Esophagus squamous epithelium (tissue), 5 donors: ENCODE measurements at places on chromosomes 11 and 22.

GRCh38 chr11:100555931-100556330 is 131.2 kb upstream of the ARHGAP42 start:
- DNase-seq: no peak

DNA sequence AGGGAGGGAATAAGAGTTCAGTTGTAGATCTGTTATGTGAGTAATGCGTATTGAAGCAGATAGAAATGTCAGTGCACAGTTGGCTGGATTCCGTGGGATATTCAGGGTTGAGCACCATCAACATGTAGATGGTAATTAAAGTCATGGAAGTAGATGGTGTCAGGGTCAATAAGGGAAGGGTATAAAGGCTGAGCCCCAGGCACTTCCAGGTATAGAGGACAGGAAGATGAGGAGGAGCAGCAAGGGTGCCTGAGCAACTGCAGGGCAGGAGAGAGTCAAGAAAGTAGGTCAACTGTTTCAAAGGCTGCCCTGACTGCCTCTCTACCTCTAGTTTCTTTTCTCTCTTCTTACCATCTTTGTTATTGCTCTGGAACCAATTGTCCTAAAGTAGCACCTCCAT is 85.9 kb downstream of the MICAL2 start:
- no peak for DNase-seq

DNA sequence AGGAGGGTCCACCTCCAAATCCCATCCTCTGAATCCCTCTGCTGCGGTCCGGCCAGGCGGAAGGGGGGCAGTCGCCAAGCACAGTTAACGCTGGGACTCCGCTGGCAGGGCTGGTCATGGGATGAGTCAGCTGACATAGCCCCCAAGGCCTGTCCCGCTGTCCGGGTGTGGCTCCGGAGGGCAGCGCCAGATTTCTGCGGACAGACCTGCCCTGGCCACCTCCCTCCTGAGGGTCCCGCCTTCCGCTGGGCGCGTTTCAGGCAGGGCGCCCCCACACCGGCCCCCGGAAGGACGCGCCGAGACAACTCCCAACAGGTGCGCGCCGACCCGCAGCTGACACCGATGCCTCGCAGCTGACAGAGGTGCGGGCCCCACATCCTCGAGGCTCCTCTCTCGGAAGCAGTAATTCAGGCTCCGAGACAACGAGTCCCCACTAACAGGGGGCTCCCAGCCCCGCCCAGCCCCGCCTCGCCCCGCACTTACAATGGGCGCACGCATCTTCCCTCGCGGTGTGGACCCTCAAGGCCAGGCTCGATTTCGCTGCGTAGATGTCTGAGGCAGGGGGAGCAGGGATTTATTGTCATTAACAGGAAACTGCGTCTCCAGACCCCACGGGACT is 607 bp downstream of the PLAAT3 start:
- no peak for DNase-seq

- no peak for DNase-seq
Observed at GRCh38 chr11:44379141-44380008, 69.4 kb upstream of the ALX4 start.

- DNase-seq: no peak
Observed at GRCh38 chr11:106021181-106021966, 666 bp downstream of the MSANTD4 start.

- no peak for DNase-seq
Observed at GRCh38 chr11:45755281-45755859, 49.6 kb upstream of the SLC35C1 start.

DNA sequence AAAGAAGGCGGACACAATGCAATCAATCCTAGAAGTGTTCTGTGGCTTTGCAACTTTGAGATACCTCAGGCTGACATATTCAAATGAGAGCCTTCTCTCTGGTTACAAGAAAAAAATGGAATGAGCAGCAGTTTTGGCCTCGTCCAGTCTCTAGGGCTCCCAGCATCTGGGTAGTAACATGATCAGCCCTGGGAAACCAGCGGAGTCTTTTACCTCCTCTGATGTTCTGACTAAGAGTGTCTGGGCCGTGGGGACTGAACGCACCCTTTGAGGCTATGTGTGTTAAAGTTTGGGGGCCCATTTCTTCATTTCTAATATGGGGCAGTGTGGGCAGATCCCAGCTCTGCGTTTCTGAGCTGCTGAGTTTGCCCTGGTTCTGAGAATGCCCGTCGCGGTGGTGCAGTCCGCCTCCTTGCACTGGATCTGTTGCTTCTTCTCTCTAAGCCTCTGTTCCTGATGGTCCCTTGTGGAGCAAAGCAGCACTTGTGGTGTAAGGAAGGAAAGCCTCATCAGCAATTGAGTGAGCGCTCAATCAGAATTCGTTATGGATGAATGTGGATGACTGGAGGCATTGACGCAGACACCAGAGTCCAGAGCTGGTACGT is 8.1 kb downstream of the PARVB start:
- DNase-seq: no peak

GRCh38 chr11:95279921-95280868 is 49.2 kb upstream of the SESN3 start:
- no peak for DNase-seq

DNA sequence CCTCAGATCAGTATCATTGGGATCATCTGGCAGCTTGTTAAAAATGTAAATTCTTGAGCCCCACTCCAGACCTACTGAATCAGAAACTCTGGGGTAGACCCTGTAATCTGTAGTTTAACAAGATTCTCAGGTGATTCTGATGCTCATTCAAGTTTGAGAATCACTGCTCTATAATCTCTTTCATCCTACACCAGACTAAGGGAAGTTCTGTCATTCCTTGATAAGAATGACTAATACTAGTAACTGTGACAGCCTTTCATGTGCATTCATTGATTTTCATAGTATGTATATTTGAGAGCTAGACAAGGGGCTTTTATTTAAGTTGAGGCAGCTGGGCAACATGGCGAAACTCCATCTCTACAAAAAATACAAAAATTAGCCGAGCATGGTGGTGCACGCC is 30.0 kb downstream of the NAT10 start:
- DNase-seq: no peak

- no peak for DNase-seq
Observed at GRCh38 chr11:83483808-83484207, 197.6 kb upstream of the CCDC90B start.

DNA sequence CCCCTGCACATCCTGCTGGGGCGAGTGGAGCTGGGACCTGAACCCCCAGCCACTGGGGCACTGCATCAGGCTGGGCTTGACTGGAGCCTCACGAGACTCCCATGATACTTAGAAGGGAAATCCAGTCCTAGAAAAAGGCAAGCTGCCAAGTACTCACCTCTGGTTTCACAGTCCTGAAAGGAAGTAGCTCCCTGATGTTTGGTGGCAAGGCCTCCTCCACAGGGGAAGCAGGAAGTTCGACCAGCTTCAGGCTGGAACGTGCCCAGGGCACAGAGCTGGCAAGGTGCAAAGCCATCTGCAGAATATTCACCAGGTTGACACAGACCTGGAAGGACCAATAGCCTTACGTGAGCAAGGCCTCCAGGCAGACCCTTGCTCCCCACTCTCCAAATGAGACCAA is 26.8 kb upstream of the NRIP3 start:
- no peak for DNase-seq

- DNase-seq: no peak
Observed at GRCh38 chr11:43071338-43071737, 240.5 kb upstream of the API5 start.

- no peak for DNase-seq
Observed at GRCh38 chr11:29682856-29683255, 334.0 kb downstream of the KCNA4 start.

DNA sequence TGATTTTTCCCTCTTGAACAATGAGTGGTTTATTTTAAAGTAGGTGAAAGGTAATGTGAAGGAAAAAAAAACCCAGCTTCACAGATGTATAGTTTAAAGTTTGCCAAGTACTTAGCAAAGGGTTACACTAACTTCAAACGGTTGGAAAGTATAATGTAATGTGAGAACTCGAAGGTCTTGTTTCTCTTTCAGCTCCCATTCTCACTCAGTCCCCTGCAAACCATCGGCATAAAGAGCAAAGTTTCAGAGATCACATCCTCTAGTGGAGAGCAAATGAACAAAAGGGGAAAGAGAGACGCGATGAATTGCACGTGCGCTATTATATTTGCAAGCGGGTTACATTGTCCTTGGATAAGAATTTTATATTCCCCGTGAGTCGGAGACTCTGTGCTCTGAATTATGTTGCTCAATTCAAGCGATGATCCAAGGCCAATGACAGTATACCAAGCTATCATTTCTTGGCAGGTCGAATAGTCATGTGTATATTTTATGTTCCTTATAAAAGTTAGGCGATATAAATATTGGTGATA is 37.6 kb upstream of the BIRC3 start:
- DNase-seq: no peak

- no peak for DNase-seq
Observed at GRCh38 chr22:27748751-27749191, 52.8 kb downstream of the MN1 start.

- no peak for DNase-seq
Observed at GRCh38 chr22:36452250-36452977, 29.0 kb downstream of the TXN2 start.

DNA sequence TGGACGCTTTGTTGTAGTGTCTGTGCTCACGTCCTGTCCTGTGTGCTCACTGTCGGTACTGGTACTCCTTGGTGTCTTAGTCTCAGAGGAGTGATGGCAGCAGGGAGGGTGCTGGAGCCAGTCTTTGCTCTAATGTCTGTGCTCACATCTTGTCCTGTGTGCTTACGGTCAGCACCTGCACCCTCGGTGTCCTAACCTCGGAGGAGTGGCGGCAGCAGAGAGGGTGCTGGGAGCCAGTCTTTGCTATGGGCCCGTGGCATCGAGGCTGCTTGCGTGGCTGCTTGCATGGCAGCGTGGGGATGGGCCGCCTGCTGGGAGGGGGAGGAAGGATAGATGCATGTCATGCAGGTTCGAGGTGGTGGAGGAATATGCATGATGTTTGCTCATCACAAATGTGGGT is 12.7 kb downstream of the IGHMBP2 start:
- no peak for DNase-seq
